ENCODE measurements at places on chromosomes 2 and 18. TPM values are rescaled to one million over a fixed set of nuclear protein-coding genes. Genes with fewer than 3 reads are reported as not detected.

Gene ERBB4
- total RNA-seq = 0.16 TPM

Gene ATOH8
- 62.1 TPM for total RNA-seq

Gene AQP12B
- total RNA-seq = not detected

Gene GRB14
- total RNA-seq = 5.3 TPM

Gene PLGLB2
- 3.3 TPM for total RNA-seq

Gene TNP1
- not detected for total RNA-seq

Gene ANKAR
- 19.4 TPM for total RNA-seq

Gene CBLN2
- 3.0 TPM for total RNA-seq

Gene CAMKMT
- total RNA-seq = 16.2 TPM

Gene ITGB1BP1
- 171 TPM for total RNA-seq

Gene GPR75
- total RNA-seq = 8.9 TPM

Measured in omental fat pad (tissue), 4 donors.